ENCODE measurements at places on chromosomes 6 and 20. TPM values are rescaled to one million over a fixed set of nuclear protein-coding genes. Genes with fewer than 3 reads are reported as not detected.

The FNDC11 gene
- 0.05 TPM for total RNA-seq

The RING1 gene
- total RNA-seq, result 25.8 TPM

The MOG gene
- total RNA-seq, result not detected

The APMAP gene
- 158 TPM for total RNA-seq

The RAB44 gene
- not detected for total RNA-seq

The HNF4A gene
- total RNA-seq, result 0.05 TPM

The ARID1B gene
- total RNA-seq, result 20.0 TPM

The GMNN gene
- total RNA-seq, result 78.1 TPM
